ENCODE measurements at places on chromosomes 1 and 21. TPM values are rescaled to one million over a fixed set of nuclear protein-coding genes. Genes with fewer than 3 reads are reported as not detected.

Gene PTAFR
- polyA plus RNA-seq: 0.17 TPM

DNA sequence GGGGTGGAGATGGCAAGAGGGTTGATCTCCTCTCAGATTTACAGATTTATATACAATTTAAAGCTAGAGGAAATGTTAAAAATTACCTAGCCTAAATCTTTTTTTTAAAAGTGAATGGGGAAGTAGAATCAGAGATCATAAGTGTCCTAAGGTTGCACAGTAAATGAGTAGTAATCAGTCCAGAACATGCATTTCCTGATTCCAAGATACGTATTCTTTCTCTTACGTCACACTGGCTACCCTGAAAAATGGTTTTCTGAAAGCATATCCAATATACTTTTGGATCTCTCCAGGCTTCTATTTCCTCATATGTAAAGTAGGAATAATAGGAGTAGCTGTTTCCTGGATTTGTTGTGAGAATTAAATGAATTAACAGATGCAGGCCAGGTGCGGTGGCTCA, 11.7 kb downstream of the GADD45A start:
- DNase-seq: no peak

Gene ATP1A4
- not detected for polyA plus RNA-seq

DNA sequence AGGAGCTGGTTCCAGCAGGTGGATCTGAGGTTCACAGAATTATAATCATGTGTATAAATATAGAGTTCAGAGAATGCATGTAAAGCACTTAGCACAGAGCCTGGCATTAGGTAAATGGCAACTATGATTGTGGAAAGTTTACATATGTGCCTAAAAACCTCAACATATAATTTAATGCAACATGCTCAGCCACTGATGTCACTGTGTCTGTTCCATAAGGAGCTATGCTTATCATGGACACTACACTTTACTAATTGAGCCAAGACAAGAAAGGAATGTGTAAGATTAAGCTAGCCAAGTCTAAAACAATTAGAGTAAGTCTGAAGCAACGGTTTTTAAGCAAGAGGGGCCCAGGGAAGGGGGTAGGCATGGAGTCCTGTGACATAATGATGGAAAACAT, 61.5 kb downstream of the GNG12 start:
- no peak for DNase-seq

DNA sequence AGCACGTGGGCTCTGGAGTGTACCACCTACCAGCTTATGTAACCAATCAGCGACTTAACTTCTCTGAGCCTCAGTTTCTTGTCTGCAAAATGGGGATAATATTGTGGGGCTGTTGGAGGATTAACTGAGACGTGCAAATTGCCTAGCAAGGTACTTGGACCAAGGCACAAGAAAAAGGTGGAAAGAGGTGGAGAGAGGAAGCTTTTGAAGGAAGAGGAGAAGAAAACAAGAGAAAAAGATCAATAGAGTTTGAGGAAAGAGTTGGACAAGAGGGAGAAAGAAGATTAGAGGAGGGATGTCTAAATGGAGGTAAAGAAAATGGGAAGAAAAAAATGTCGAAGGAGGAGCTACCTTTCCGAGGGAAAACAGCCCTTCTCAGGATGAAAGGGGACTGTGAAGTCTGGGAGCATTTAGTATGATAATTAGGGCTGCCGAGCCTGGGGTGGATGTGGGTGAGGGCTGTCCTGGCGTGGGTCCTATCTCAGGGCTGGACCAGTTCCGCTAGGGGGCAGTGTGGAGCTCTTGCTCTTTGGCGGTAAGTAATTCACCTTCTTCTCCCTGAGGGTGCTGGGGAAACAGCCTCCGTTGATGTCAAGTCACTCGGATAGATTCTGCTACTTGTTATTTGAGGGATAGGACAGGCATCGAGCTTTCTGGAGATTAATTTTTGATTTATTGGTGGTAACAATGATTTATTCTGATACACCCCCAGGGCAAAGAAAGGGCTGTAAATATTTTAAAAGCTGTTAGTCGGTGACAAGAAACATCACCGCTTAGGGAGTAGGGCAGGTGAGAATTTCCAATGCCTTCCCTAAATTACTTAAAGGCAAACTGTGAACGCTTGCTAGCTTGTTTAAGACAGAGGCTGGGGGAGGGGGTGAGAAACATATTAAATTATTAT, 79.0 kb upstream of the NFASC start:
- peak; percentile 79 for DNase-seq

DNA sequence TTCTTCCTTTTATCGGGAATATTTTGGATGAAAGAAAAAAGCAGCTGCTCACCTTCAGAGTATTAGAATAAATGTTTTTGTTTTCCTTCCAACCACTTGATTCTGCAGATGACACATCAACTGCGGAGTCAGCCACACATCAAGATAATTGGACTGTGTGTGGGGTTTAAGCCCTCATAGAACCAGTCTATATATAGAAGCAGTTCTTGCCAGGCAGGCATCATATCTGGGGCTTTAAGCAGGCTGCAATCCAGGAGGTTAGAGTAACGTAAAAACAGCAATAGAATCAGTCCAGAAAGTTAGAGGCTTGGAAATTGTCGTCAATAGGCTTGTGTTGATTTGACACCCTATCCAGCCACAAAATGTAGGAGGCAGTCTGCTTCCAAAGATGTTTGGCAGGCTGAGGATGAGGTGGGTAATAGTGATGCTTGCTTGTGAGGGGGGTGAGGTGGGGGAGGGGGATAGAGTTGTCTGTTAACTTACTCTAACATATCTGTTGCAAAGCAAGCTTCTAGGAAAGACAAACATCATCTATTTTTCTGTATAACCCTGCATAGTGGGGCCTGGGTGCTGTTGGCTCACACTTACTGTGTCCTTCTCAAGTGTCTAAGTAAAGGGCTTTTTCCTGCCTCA, 64.8 kb downstream of the PEX14 start:
- DNase-seq: no peak

Gene SERPINC1
- 0.05 TPM for polyA plus RNA-seq

GRCh38 chr1:38740487-38740886, 119.1 kb downstream of the RRAGC start:
- DNase-seq: no peak

DNA sequence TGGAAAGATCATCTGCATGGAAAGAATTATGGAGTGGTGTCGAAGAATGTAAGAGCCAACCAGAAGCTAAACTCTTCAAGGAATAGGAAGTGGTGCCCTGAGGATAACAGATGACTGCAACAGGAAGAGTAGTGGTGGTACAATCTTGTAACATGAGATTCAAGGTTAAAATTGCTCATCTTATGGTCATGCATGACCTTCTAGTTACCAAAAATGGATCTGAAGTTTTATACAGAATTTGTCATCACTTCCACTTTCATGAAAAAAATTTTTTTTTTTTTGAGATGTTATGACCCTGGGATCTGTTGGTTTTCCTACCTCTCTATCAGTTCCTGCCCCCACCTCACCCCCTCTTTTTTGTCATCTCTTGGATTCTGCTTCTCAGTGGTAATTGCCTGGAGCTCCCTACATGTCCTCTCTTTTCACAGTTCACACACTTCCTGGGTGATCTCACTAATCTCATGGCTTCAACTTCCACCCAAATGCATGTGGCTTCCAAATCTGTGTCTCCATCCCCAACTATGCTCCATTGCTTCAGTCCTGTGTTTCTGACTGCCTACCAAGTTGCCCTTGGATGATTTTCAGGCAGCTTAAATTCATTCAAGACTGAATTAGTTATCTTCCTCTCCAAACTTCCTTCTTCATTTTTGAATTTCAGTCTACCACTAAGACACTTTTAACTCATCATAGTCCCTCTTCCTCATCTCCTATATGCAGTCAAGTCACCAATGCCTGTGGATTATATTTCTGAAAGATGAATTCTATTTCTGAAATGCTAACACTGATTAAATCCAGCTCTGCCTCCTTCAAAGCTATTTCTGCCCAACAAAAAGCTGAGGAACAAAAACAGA, 48.4 kb downstream of the SLAMF6 start:
- DNase-seq: no peak

DNA sequence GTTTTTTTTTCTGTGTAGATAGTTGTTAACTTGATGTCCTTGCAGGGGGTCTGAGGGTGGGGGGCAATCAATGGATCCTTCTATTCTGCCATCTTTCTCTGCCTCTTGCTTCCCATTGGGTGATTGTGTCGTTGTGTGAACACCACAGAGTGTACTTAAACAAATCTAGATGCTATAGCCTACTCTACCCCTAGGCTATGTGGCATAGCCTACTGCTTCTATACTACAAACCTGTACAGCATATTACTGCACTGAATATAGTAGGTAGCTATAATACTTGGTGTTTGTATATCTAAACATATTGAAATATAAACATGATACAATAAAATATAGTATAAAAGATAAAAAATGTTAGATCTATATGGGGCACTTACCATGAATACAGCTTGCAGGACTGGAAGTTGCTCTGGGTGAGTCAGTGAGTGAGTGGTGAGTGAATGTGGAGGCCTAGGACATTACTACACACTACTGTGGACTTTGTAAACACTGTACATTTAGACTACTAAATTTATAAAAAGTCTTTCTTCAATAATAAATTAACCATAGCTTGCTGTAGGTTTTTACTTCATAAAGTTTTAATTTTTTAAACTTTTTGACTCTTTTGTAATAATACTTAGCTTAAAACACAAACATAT, 105.4 kb downstream of the CENPF start:
- DNase-seq: no peak

DNA sequence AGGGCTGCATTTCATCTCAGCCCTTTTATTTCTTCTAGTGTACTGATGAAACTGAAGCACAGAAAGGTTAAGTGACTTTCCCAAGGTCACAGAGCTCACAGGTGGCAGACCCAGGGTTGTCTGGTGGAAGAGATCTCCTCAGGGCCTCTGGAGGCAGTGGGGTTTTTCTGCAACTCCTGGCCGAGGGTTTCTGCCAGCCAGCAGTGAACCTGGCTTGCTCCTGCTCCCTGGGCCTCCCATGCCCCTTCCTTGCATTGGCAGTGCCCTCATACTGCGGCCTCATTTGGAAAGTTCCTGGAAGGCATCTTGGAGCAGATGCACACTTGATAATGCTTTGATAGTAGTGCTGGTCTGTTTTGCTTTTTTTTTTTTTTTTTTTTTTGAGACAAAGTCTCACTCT, 7.7 kb downstream of the GALNT2 start:
- DNase-seq: no peak

Gene STIL
- 10.1 TPM for polyA plus RNA-seq

Measured in A549 (cell line).